ENCODE measurements at places on chromosomes 4 and X.

DNA sequence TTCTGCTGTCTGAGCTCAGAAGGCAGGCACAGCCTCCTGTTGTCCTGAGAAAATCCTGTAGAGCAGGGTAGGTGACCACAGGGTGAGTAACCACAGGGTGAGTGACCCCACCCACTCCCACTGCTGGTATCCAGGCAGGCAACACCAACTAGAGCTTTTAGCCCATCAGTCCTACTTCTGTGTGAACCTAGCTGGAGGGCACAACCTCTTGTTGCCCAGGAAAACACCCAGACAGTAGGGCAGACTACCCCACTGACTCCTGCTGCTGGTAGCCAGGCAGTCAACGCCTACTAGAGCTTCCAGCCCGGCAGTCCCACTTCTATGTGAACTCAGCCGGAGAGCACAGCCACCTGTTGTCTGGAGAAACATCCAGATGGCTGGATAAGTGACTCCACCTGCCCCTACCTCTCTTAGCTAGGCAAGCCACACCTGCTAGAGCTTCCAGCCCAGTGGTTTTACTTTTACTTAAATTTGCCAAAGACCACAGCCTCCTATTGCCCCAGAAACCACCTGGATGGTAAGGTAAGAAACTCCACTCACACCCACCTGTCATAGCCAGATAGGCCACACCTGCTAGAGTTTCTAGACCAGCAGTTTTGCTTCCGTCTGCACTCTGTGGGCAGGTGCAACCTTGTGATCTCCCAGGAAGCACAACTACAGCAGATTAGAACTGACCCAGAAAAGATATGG lies 371.6 kb downstream of the INPP4B start:
- peak; percentile 2 for DNase-seq

DNA sequence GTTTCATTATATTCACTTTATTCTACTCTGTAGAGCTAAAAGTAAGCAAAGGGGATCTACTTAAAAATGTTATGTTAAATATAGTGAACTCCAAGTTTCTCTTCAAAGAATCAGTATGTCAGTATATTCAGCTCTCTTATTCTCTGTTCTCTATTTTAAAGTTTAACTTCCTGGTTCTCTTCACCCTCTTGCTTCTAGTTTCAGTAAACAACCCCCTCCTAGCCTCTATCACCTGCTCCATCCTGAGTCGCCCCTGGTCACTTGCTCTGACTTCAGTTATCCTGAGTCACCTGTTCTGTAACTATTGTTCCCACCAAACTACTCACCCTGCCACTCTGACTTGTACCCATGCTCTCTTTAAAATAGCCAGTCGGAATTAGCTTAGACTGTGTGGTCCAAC lies 180.9 kb upstream of the AADAT start:
- no peak for DNase-seq

GRCh38 chr4:38040619-38041018 lies 80.4 kb downstream of the PTTG2 start:
- no peak for DNase-seq

- peak; percentile 89 for DNase-seq
Measured at GRCh38 chr4:169611991-169612870, at the start of gene NEK1. Gene NEK1, minus strand, starts transcription at chr4:169612583. Its CDS starts 9,953 bp downstream, at chr4:169602630.

DNA sequence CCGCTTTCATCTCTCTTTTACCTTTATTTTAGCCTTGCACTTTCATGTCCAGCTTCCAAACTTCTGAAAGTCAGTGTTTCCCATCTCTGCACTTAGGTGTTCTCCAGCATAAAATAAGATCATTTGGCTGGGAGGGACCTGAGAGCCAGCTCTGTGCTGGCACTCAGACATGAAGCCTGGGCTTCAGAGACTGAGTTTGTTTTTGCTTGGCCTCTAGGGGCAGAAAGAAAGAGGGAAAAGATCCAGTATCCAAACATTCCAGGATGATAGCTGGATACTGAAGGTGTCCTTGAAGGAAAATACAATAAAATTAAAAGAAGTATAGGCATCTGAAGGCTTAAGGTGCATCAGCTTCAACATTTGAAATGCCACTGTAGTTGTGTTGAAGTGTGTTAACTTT lies 202.4 kb upstream of the ZIC3 start:
- no peak for DNase-seq

- no peak for DNase-seq
Measured at GRCh38 chr4:95640311-95640710, 91.5 kb upstream of the UNC5C start.

GRCh38 chr4:71469541-71469940 lies 130.7 kb downstream of the SLC4A4 start:
- no peak for DNase-seq

- no peak for DNase-seq
Measured at GRCh38 chr4:182643801-182644682, 273.1 kb downstream of the DCTD start.

DNA sequence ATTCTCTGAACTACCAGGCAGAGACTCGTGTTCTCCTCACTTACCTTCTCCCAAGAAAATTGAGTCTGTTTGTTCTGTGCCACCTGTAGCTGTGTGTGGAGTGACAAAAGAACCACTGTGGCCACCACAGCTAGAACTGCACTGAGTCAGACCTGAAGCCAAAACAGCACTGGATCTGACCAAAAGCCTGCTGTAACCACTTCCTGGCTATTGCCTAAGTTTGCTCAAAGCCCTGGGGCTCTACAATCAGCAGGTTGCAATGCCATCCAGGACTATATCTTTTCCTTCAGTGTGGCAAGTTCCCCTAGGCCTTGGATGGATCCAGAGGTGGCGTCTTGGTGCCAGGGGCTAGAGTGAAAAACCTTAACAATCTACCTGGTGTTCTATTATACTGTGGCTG lies 449.1 kb downstream of the FAM133A start:
- DNase-seq, result no peak

- DNase-seq, result no peak
Measured at GRCh38 chr4:38576767-38577166, 87.2 kb upstream of the KLF3 start.

GRCh38 chr4:48134081-48134480 lies at the start of gene TXK:
Gene TXK, minus strand, starts transcription at chr4:48134250. Its CDS starts 80 bp downstream, at chr4:48134170.
- no peak for DNase-seq

GRCh38 chr4:122997463-122998101 lies 75.2 kb upstream of the NUDT6 start:
- no peak for DNase-seq

- DNase-seq, result no peak
Measured at GRCh38 chr4:73070074-73070390, 516 bp upstream of the COX18 start.

- DNase-seq, result no peak
Measured at GRCh38 chr4:153773236-153773690, 13.4 kb upstream of the RNF175 start.

- no peak for DNase-seq
Measured at GRCh38 chr4:123952530-123953274, 556.1 kb downstream of the SPRY1 start.

GRCh38 chr4:42415281-42415680 lies 18.0 kb downstream of the SHISA3 start:
- DNase-seq, result no peak

GRCh38 chr4:120724656-120725055 lies 197.9 kb downstream of the PRDM5 start:
- DNase-seq, result no peak

- no peak for DNase-seq
Measured at GRCh38 chr4:144705601-144706590, 59.9 kb downstream of the HHIP start.

GRCh38 chr4:184911310-184911709 lies 85.5 kb upstream of the ACSL1 start:
- no peak for DNase-seq

GRCh38 chrX:102833136-102833535 lies 103.9 kb upstream of the RAB40AL start:
- DNase-seq, result no peak

DNA sequence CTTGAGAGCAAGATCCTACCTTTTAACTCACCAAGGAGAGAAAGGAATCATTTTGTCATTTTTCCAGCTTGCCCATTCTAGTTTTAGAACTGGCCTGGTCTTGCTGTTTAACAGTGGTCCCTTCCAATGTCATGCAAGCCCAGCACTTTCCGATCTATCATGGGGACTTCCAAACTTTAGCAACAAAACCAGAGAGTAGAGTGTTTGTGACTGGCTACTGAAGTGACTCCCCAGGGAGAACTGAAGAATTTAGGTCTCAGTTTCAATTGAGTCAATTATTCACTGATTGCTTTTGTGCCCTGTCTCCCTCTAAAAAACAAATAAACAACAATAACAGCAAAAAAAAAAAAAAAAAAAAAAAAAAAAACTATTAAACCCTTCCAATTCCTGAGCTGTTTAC lies 108.3 kb downstream of the LHFPL1 start:
- no peak for DNase-seq

DNA sequence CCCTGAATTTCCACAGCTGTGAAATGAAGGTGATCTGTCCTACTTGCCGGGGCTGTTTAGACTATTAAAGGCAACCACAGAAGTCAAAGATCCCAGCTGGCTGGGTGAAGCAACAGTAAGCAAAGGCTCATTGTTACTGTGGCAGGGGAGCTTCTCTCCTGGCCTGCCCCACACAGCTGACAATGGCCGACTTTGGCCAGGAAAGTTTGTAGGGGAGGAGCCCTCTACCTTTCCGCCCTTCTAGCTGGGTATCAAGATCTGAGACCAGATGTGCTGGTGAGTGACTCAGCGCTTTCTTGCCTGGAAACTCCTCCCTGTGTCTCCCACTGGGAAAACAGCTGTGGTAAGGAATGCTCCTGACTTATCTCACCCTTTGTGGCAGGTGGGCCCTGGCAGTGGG lies 21.1 kb downstream of the RASSF6 start:
- peak; percentile 91 for DNase-seq

DNA sequence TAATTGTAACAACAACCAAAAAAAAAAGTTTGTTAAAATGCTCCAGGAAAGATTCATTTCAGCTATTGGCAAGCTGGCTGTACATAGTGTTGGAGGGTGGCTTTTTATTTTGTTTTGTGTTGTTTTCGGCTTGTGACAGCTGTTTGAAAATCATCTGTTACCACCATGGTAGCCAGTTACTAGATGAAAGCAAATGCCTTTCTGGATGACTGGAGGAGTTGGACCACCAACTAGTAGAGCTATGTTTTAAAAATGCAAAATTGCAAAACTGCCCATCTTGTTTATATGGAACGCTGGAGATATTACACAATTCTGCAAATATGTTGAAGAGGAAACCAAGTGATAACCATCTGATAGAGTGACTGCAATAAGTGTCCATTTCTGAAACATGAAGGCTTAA lies 53.2 kb upstream of the TNIP3 start:
- DNase-seq, result no peak

GRCh38 chrX:87634361-87634760 lies 116.8 kb downstream of the KLHL4 start:
- DNase-seq, result no peak

GRCh38 chr4:3634894-3635820 lies 102.9 kb upstream of the LRPAP1 start:
- no peak for DNase-seq

- DNase-seq, result peak; percentile 67
Measured at GRCh38 chrX:8971116-8971515, 62.8 kb downstream of the FAM9B start.

DNA sequence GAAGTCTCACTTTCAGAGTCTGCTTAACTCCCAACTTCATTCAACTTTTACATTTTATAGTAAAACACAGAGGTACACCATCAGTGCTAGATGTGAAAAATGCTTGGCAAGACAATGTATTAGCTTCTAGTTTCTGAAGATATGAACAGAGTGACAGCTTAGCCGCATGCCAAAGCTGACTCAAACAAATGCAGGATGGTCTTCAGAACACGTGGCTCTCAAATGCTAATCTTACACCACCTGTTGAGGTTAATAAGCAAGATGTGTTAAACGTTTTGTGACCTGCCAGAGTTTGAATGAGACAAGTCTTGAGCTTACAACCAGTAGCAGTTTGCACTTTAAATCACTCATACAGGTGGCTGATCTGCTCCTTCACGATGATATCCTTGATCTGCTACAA lies 18.9 kb upstream of the GPM6B start:
- DNase-seq, result no peak

DNA sequence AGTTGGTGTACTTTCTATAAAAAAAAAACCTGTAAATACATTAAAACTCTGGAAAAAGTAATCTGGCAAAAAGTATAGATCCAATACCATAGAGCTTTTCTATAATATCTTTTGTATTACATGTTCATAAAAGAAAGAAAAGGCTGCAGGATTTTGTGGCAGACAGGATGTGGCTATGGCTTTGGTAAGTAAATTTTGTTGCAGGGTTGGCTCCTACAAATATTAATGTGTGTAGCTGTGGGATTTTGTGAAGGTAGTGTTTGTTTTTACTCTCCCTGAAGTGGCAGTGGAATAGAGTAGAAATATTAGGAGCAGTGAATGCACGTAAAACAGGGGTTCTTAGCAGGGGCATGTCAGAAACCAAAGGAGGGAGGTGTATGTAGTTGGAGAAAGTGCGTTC lies 84.8 kb downstream of the TSPAN7 start:
- DNase-seq, result no peak

DNA sequence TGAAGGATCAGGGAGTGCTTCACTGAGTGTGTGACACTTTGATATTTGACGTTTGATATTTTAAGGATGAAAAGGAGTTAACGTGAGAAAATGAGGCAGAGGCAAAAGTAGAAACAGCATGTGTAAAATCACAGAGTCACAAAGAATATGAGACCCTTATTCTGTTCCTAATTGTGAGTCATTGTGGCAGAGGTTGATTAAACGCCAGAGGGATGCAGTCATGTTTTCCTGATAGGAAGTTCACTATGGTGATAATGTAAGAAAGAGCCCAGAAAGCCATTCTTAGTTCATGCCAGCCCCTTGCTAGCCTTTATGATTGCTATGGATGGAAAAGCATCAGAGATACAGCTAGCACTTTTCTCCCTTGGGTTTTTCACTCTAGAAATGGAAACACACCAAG lies 33.5 kb upstream of the IGSF1 start:
- DNase-seq, result no peak

GRCh38 chr4:101833480-101833879 lies 43.0 kb downstream of the BANK1 start:
- no peak for DNase-seq

DNA sequence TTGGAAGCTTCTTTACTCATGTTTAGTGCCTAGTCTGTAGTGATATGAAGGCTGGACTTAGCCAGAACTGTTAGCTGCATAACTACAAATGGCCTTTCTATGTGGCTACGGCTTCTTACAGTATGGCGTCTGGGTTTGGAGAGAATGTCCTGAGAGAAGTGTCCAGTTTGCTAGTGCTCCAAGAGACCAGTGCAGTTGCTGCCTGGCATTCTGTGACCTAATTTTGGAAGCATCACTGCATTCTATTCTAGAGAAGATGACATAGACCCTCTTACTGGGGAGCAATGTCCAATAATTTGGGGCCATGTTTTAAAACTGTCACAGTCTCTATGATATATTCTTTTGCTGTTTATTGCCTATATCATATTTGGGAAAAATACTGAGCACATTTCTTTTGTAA lies 74.2 kb downstream of the STAG2 start:
- DNase-seq, result no peak

GRCh38 chr4:68469482-68469881 lies 22.2 kb downstream of the TMPRSS11E start:
- DNase-seq, result no peak

GRCh38 chrX:71823391-71824057 lies 60.4 kb downstream of the CXorf49B start:
- DNase-seq, result no peak

DNA sequence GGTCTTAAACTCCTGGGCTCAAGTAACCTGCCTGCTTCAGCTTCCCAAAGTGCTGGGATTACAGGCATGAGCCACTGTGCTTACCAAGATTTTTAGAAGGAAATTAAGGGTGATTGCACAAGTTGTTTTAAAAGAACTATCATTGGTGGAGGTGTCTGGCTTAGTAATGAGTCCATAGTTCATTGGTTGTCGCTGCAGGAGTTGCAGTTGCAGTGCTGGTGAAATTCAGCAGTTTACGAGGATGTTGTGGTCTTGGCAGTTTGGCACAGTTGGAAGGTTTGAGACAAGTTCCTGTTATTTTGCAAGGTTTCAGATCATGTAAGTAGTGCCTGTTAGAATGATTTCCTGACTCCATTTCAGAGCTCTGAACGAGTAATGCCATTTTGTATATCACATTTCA lies 48.1 kb downstream of the RAB40AL start:
- no peak for DNase-seq
